ENCODE measurements at places on chromosomes 13 and 19.

DNA sequence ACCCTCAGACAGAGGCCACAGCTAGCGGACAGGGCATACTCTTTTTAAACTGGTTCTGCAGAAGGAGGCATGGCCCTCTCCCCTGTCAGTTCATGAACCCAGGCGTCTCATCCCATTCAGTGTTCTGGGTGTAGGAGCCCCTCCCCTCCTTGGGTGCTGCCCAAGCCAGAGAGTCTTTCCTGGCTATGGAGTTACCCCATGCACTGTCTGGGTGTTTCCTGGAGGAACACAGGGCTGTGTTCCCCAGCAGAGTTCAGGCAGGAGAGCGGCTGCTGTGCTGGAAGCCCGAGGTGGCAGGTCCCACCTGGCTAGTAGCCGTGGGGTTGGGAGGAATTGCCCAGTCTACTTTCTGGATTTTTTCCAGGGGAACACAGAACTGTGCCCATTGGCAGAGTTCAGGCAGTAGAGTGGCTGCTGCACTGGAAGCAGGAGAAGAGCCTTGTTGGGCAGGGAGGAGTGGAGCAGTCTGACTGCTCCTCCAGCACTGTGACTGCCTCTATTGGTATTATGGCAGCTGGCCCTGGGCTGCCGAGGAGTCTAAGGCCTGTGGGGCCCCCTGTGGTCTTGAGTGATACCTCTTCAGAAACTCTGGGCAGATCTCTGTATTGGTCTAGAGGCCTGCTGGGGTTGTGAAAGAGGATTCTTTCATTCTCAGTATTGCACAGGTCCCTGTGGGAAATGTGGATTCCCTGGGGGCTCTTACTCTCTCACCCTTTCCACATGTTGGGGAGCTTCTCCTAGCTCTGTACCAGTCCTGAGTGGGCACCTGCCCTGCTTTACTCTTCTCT is 168.3 kb downstream of the PCDH20 start:
- no peak for DNase-seq

DNA sequence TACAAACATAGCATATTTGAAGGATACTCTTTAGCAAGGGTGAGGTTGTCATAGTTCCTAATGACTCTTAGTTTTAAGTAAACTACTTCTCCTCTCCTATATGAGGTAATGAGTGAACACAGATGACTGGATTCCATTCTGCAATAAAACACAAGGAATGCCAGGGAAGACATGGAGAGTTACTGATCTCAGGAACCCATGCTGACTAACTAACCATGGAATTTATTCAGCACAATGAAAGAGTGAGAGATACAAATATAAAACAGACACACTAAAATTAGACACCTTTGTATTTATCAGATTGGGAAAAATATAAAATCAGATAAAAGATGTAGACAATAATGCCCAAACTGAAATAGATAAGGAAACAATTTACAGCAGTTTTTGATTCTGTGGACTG is 1525.9 kb upstream of the SLC10A2 start:
- no peak for DNase-seq

- no peak for DNase-seq
Measured at GRCh38 chr13:62131604-62132003, 716.0 kb upstream of the PCDH20 start.

GRCh38 chr13:24502533-24503378 is 9.8 kb downstream of the PARP4 start:
- DNase-seq: no peak

- DNase-seq: no peak
Measured at GRCh38 chr13:31835932-31836331, 96.6 kb downstream of the RXFP2 start.

GRCh38 chr13:92716749-92717148 is 509.9 kb upstream of the GPC6 start:
- no peak for DNase-seq

DNA sequence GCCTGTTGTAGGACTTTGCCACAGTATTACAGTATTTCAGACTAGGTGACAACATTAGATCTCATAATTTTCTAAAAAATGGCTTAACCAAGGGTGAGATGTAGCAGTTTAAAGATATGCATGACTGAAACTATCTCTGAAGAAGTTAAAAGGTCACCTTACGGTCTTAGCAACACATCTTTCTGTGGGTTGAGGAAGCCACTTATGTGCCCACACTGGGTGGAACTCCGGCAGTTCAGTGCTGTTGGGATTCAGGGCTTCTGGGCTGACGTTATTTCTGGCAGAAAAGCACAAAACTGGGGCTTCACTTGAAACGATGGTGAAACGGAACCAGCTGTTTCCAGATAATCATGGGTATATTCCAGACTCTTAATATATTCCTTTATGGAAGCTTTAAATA is 697.3 kb downstream of the PCDH9 start:
- DNase-seq: no peak

DNA sequence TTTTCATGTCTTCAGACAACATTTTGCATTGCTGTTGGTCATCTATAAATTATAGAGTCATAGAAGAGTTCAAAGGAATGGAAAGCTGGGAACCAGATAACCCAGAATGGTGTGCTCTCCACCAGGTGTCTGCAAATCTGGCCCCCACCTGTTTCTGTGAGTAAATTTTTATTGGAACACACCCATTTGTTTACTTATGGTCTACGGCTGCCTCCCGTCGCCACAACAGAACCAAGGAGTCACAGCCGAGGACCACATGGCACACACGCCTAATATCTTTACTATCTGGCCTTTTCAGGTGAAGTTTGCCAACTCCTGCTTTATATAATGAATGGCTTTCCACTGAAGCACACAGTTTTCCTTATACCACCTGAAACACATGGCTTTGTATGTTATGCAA is 58.2 kb downstream of the EFNB2 start:
- DNase-seq: no peak

- no peak for DNase-seq
Measured at GRCh38 chr13:101875091-101875490, 422.6 kb downstream of the ITGBL1 start.

GRCh38 chr19:11697284-11697855 is 41.4 kb downstream of the ZNF823 start:
- DNase-seq: no peak

DNA sequence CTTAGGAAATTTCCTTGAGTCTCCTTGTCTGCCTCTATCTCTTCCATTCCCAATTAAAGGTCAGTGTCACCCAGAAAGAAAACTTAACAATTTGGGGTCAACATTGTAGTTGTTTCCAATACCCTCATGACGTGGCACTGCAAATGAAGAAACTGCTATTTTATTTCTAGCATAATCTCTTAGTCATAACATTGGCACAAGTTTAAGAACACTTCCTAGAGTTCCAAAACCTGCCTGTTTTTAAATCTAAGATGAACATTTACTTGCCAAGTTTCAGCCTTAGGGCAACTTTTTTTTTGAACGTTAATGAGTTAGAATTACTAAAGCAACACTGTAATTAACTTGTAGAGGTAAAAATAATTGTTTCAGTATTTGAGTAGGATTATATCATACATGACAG is 108.0 kb downstream of the LMO7 start:
- no peak for DNase-seq

DNA sequence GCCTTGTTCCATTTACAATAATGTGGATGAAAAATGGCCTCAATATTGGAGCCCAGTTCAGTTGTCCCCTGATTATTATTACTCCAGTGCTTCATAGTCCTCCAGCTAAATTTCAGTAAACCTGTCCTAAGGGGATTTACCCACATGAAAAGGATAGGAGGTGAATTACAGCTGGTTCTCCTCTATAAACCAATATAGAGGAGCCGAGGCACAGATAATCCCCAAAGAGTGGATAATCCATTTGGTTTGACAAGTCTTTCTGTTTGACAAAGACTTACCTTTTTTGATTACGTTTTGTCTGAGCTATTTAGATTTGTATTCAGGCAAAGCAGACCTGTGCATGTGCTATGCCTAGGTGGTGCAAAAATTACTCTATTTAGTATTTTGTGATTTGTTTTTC is 2.7 kb downstream of the CNMD start:
- DNase-seq: no peak

GRCh38 chr13:100182900-100183490 is 94.1 kb downstream of the PCCA start:
- no peak for DNase-seq

DNA sequence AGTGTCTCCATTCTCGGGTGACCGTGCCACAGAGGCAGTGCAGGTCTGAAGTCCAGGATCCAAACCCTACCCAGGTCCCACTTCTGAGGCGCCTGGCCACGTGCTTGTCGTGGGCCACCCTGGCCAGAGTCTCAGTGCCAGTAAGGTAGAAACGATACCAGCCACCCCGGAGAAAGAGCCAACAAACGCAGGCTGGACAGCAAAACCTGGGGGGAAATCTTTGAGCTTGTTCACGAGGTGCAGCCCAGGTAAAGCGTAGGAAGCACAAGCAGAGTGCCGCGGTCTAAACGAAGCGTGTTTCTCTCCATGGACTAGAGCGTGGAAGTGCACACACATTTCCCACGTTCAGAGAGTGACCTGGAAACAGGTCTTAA is 95.6 kb downstream of the ATP11A start:
- DNase-seq: no peak

GRCh38 chr19:1461862-1462261 is 11.9 kb downstream of the APC2 start:
- DNase-seq: no peak

DNA sequence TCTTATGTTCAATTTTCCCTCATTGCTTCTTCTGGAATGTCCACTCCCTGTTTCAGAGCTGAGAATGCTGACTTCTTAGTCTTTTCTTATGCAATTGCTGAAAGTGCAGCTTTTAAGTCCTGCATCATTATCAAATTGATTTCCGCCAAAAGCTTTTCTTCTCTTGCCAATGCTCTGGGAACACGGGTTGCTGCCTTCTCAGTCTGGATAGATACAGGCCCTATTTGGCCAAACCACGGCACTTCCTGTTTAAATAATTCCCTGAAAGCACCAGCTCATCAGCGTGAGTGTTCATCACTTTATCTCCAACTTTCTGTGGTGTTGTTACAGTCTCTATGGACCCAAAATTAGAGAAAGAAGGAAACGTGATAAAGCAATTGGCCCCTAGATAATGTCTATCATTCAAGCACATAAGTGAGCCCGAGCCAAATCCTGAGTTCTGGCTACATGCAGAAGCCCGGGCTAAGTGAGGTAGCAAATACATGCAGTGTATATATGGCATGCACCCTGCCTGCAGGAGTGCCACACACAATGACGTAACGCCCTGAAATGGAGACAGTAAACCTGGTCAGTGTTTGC is 85.7 kb downstream of the CYSLTR2 start:
- no peak for DNase-seq

- DNase-seq: no peak
Measured at GRCh38 chr19:18587962-18588610, 512 bp upstream of the REX1BD start.
